A549 treated with DMSO at 1 μM for 4 hours (cell line): ENCODE measurements at places on chromosomes 16 and 17. TPM values are rescaled to one million over a fixed set of nuclear protein-coding genes. Genes with fewer than 3 reads are reported as not detected.

Gene RAB34
- total RNA-seq: 233 to 267 TPM (median 261 TPM) in 5 replicates

Gene INCA1
- total RNA-seq: 1.3 to 2.0 TPM (median 1.5 TPM) in 5 replicates

Gene ABCA9
- not detected in 5 replicates for total RNA-seq

Gene SALL1
- 0.10 to 0.42 TPM (median 0.21 TPM) in 5 replicates for total RNA-seq

Gene TEX19
- total RNA-seq: 0.31 to 0.56 TPM (median 0.48 TPM) in 5 replicates

Gene RANBP10
- total RNA-seq: 8.5 to 11.0 TPM (median 9.6 TPM) in 5 replicates

Gene HID1
- total RNA-seq: 6.3 to 7.3 TPM (median 7.2 TPM) in 5 replicates

Gene NTN3
- total RNA-seq: 0.03 TPM in 1 of 5 replicates, not detected in the others

Gene IGFBP4
- 2,033 to 2,650 TPM (median 2,317 TPM) in 5 replicates for total RNA-seq
